Activated CD8-positive, alpha-beta memory T cell treated with anti-CD3 and anti-CD28 coated beads, Interleukin-2, amount 50 U/mL, for 48 hours (primary cell): ENCODE measurements at places on chromosomes 6 and 20.

DNA sequence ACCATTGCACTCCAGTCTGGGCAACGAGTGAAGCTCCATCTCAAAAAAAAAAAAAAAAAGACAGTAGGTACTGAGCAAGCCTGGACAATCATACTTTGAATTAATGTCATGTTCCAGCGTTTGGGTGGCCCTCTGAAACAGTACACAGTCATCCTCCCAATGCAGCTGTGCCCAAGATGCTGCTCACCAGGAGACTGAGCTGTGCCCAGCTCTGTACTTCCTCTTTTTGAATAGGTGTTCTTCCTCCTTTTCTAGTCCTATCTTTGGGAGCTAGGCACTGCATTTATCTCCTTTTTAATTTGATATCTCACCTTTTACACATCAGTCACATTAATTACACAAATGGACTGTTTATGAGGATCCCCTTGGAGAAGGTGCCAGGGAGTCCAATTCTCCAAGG, 101.5 kb downstream of the RPP40 start:
- DNase-seq, result no peak

DNA sequence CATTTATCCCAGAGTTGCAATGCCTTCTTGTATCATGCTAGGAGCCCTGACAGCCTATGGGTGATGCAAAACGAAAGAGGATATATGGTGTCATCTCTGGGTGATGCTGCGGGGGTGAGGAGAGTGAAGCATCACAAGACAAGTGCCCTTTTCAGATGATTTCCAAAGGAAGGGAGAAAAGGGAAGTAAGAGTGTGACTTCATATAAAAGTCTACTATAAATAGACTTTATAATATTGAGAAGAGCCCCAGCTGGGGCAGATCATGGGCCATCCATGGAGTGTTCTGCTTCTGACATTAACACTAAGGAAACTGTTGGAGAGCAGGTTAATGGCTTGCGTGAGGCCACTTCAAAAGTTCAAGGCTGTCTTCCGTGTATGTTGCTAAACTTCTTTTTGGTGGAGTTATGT, 4.4 kb downstream of the CD83 start:
- DNase-seq, result no peak

- no peak for DNase-seq
Measured at GRCh38 chr6:20777801-20778200, 243.5 kb downstream of the CDKAL1 start.

- no peak for DNase-seq
Measured at GRCh38 chr6:167392631-167393316, 67.9 kb downstream of the TTLL2 start.

GRCh38 chr6:134309227-134309626, 8.7 kb downstream of the SGK1 start:
- no peak for DNase-seq

DNA sequence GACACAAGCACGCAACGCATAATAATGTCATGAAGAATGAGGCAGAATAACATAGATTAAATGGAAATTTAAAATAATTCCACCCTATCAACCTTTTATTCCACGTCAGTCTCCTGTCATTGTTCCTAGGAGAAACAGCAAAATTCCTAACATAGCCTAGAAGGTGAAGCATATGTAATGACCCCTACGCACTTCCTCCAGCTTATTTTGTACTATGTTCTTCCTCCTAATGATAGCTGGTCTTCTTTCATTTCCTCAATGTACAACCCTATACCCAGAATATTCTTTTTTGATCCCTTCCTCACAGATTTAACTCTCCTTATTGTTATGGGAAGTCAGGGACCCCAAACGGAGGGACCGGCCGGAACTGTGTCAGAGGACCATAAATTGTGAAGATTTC, 122.0 kb upstream of the CARMIL1 start:
- DNase-seq, result no peak
